Hepatocyte (in vitro differentiated cells): ENCODE measurements at places on chromosomes 7 and 10.
A peak's percentile ranks its signal among the peaks of the same experiment; 100 is the strongest.

GRCh38 chr7:44222776-44223261 lies 22.0 kb downstream of the YKT6 start:
- no peak for DNase-seq

GRCh38 chr7:143322760-143323633 lies 7.1 kb downstream of the CLCN1 start:
- DNase-seq: peak; percentile 22

- DNase-seq: peak; percentile 48
Measured at GRCh38 chr7:23468526-23469149, 1.7 kb downstream of the IGF2BP3 start.

- DNase-seq: peak; percentile 80
Measured at GRCh38 chr7:120554960-120555571, 282.1 kb downstream of the KCND2 start.

DNA sequence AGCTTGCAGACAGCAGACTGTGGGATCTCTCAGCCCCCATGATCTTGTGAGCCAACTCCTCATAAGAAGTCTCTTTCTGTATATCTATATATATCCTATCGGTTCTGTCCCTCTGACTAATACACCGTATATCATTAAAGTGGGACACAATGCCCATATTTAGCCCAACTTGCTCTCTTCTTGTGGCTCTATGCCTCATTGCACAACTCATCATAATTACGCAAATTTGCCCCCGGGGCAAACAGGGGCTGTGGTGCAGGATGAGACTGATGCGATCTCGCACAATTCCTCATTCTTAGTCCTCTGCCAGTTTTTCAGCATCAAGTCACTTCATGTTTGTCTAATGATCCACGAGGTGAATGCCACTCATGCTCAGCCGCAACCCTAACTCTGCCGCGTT lies 183.2 kb downstream of the PRPF18 start:
- DNase-seq: no peak

- DNase-seq: no peak
Measured at GRCh38 chr7:134473861-134474291, 15.0 kb upstream of the AKR1B1 start.

- no peak for DNase-seq
Measured at GRCh38 chr10:13722747-13723653, 136.2 kb downstream of the PRPF18 start.

GRCh38 chr7:12927635-12928434 lies 240.4 kb downstream of the ARL4A start:
- no peak for DNase-seq

- no peak for DNase-seq
Measured at GRCh38 chr7:27442455-27442854, 199.9 kb downstream of the EVX1 start.

DNA sequence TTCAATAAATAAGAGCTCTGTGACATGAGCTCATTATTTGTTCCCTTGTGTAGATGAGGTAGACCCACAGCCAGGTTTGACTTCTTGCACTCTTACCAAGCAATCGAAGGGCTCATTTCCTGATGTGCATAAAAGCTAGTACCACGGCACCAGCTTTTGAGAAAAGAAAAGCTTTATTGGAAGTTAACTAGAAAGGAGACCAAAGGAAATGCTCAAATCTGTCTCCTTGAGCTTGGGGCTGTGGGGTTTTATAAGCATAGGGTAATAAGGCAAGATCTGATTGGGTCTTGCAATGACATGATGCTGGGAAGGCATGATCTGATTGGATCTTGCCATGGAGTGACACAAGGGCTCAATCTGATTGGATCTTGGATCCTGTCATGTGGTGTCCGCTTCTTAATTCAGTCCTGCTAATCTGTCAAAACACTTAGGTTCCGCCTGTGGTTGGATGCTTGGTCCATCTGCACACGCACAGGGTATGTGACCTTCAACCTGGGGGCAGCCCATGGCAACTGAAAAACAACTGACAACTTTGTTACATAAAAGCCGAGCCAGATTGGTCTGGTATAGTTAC lies 47.8 kb upstream of the FRMD4A start:
- no peak for DNase-seq
